ENCODE measurements at places on chromosomes 2 and 18.

DNA sequence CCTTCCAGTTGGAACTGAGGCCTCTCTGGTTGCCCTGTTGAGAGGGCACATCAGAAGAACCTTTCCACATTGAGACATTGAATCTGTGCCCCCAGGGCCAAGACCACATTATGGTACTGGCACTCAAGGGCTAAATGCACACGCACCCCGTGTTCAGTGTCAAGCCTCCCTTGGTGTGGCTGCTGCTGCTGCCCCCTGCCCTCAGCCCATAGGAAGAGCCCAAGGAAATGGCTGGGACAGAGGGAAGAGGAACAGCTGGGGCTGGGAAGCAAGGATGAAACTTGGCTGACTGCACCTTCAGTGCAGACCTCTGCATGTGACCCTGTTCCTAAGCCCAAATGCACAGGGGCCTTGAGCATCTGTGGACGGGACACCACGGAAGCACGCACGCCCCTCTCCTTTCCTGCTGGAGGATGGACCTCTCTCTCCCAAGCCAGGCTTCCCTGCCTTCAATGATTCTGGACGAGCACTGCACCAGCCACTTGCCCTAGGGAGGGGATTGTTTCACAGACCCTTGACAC, 40.2 kb downstream of the NIFK start:
- no peak for DNase-seq

DNA sequence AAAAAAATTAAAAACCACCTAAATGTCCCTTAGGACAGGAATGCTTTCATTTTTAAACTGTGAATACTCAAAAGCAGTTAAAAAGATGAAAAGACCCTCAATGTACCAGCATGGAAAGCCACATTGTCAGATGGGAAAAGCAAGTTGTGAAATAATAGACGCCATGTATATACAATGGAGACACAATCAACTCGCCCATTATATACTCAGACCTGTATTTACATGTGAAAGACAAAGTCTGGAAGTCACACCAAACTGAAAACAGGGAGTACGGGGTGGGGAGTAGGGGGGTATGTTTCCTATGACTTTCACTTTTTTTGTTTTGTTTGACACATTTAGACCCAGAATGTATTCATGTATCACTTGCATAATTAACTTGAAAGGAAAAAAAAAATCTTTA, 75.6 kb downstream of the CELF4 start:
- DNase-seq = no peak

DNA sequence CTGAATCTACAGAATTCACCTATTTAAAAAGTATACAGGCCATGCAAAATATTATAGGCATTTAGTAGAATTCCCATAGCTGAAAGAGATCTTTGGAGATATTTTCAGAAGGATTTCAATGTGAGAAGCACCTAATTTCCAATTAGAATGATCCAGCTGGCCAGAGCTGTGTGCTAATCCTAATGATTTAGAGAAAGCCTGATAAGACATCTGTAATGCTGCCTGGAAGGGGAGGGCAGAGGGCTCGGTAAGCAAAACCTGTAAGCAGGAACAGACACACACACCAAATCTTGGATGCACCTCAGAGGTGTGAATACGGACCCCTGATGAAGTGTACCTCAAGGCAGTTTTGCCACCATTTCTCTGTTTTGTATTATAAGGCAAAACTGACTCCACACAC, 14.0 kb downstream of the SERTAD2 start:
- no peak for DNase-seq

- no peak for DNase-seq
Measured at GRCh38 chr2:138486363-138487198, 15.0 kb upstream of the SPOPL start.

DNA sequence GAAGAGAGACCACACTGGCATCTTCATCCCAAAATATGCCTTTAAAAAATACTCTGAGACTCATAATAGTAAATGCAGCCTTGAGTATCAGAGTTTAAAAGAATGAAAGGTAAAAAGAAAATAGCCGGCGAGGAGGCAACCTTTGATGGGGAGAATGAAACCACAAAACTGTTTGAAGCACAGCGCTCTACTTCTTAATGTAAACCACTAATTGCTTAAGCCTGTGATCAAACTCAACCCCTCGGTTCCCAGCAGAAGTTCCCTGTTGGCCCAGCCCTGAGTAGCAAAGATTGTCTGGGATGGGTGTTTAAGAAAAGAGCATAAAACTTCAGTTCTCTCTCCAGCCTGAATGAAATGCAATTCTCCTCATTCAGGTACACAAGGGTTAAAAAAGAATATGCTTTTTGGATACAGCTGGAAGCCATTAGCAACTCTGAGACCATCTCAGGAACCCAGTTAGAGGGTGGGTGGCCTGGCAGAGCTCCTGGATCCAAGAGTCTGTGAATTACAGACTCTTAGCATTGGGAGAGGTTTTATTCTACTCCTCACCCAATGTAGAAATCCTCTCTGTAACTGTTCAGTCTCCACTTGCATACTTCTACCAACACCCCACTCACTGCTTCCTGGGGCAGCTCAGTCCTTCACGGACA, 44.8 kb downstream of the VIT start:
- DNase-seq = no peak

DNA sequence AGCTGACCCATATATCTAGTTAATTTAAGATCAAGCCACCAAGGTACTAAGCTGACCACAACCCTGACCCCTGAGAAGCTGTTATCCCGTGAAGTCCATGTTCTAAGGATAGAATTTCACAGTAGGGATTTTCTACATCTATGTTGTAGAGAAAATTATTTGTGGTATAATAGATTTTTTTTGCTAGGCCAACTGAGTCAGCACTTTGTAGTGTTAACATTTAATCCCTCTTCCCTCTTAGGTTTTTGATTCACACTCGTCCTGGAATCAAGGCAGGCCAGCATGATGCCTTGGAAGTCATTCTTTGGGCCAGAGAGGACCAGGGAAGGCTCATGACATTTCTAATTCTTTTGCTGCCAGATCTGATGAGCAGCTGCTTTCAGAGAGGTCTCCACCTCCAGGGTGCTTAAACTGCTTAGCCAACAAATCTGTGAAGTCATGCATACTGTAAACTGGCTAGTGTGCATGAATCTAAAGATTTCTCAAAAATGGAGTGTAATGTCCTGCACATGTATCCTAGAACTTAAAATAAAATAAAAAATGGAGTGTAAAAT, 102.5 kb downstream of the RBM43 start:
- DNase-seq = no peak

DNA sequence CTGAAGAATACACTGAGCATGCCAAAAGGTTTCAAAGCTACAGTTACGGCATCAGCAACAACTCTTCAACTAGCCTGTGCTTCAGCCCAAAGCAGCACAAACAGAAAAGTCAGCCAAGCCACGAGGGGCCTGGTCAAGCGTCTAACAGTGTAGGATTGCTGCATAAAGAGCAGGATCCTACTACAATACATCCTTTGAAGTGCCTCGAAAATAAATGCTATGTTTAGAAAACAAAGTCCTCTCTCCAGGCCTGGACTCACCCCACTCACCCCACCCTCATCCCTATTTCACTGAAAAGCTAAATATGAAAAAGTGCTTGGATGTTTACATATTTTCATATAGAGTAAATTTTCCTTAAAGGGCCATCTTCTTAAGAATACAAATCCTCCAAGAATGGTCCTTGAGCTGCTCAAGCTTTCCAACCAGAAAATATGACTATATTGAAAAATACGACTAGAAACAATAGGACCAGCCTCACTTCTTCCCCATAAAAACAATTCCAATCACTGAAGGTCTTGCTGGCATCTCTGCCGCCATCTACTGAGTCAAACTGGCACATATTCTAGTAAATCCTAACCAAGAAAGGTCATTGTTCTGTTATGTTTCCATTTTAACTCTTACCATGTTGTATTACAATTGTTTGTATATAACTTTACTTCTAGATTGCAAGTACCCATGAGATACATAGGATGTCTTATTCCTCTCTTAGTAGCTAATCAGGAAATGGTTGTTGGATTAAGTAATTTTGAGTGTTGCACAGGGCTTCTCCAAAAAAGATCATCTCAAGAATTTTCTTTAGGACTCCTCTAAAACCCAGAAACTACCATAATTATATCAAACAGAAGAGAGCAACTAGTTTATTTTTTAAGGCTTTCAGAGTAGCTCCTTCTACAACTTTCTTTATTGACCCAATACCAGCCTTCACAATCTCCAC, 63.6 kb downstream of the CLHC1 start:
- DNase-seq = peak; percentile 79

- DNase-seq = no peak
Measured at GRCh38 chr2:71611781-71612527, 158.6 kb downstream of the DYSF start.

- no peak for DNase-seq
Measured at GRCh38 chr2:119175517-119175916, 17.0 kb upstream of the C1QL2 start.

DNA sequence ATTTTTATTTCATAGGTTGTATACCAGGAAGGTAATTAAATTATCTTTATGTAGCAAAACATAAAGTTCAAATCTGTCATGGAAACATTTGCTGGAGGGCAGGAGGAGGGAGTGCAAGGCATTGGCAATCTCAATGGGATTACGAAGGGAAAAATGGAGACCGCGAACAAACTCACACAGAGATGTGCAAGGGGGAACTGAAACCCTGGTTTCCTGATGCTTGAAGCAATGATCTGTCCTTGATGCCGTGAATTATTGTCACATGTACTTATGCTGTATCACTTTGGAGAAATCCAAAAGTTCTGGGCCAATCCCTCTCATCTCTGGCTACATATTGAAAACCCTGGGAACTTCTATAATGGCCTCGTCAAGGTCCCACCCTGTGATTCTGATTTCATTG, 65.0 kb upstream of the MFF start:
- DNase-seq = no peak

GRCh38 chr2:115460008-115460407, 1017.6 kb downstream of the DPP10 start:
- no peak for DNase-seq

- peak; percentile 55 for DNase-seq
Measured at GRCh38 chr2:217890445-217890844, 112.3 kb downstream of the TNS1 start.

DNA sequence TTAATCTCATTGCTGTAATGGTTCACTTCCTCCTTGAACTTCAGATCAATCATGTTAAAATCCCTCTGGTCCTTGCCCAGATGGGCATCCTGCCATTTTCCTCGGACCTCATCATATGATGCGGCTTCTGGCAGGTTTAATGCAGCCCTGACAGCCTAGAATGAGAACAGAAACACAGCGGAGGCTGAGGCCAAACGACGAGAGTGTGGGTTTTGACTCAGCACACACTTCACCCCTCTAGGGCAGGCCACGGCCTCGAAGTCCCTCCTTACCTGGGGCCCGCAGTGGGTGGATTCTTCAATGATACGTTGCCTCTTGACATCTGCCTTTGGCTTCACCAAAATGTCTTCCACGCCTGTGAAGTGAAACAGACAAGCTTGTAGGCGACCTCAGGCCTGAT, 56.8 kb downstream of the POLR1A start:
- no peak for DNase-seq

Measured in kidney glomerular epithelial cell (primary cell).